CD4-positive, alpha-beta T cell treated with Interleukin-10 for 1 hour (primary cell): ENCODE measurements at places on chromosomes 1 and 21.
A peak's percentile ranks its signal among the peaks of the same experiment; 100 is the strongest.

DNA sequence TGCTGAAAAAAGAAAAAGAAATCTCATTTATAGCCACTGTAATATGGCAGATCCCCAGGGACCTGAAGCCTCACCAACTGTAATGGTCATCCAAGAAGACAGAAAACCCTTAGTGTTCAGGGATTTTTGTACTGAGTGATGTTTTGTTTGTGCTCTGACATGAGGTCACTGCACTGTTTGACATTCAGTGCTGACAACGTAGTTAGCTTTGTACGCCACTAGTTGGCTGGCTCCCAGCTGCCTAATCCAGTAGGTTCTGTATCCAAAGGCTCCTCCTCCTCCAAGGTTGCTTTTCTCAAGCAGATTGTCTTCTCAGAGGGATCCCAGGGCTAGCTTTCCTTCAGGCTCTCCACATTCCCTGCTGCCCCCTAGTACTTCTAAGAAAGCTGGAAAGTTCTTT, 9.5 kb upstream of the YRDC start:
- DNase-seq: no peak

GRCh38 chr1:172287208-172287607, 133.3 kb upstream of the C1orf105 start:
- DNase-seq: no peak

DNA sequence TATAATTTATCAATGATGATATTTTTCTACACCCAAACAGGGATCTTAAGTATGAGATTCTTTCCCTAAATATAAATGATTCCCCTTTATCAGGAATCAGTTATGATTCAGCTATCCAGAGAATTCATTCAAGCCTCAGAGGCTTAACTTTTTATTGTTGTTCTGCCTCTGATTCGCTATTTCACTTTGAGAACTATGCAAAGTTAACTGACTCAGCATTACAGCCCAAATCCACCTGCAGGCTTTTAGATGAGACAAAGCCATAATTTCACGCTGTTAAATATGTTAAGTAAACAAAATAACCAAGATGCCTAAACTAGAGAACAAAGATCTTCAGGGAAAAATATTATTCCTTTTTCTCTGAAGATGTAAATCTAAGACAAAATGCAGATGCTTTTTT, 8.5 kb downstream of the SCYL3 start:
- DNase-seq: no peak

DNA sequence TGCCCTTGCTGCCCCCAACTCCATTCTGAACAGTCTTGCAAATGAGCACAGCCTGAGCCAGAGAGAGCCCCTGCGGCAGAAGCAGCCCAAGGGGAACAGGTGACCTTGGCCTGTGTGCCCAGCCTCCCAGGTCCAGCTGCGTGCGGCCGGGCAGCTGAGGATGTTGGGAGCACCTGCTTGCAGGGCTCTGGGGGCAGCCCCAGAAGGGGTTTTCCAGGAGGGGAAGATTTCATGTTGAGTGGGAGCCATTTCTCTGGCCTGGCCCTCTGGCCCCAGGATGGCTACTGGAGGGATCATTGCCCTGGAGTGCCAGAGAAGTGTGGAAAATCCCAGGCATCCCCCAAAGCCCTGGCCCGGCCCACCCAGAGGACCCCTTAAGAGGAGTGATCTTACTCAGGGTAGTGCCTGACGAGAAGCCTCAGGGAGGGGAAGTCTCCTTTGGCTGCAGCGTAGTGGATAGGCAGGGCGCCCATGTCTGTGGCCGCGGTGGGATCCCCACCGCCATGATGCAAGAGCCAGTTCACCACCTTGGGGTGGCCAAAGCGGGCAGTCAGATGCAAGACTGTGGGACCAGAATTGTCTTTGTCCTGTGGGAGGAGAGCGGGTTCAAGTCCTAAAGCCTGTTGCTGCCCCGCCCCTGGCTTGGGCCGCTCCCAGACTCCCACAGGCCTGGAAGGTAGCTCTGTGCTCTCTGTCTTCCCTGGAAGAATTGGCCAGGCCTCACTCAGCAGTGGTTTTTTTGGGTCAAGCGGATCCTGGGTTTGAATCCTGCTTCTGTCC, 20.6 kb upstream of the RNU1-4 start:
- no peak for DNase-seq

- no peak for DNase-seq
Observed at GRCh38 chr1:3494321-3495308, 40.1 kb downstream of the ARHGEF16 start.

GRCh38 chr1:158117854-158118704, 62.6 kb upstream of the CD1D start:
- peak; percentile 29 for DNase-seq
